T follicular helper cell (primary cell): ENCODE measurements at places on chromosomes 2 and 18.

GRCh38 chr2:186751790-186752189 is 57.9 kb downstream of the FAM171B start:
- no peak for DNase-seq

- DNase-seq, result no peak
Observed at GRCh38 chr2:68375582-68375981, 10.5 kb downstream of the PLEK start.

DNA sequence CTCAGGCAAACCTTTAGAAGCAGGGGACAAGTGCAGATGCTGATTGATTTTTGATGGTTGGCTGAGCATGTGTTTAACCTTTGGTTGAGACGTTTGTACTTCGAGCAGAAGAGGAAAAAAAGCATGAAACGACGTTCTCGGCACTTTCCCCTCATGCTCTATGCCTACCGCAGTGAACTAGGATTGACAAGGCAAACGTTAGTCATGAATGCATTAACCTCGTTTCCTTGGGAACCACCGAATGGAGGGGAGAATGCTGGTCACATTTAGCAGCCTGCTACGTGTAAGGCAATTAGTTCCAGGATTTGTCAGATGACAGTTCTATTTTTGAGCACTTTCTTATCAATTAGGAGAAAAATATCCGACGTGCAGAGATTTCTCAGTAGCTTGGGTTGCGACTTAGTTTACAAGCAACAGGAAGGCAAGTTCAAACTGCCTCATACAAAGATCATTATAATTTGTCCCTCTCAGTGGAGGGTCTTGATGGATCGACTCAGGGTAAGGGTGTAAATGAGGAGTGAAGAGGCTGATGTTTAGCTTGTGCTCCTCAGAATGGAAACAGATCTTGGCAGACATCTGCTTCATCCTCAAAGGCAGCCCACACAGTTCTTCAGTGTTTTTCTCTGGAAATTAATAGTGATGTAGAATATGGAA is 47.4 kb upstream of the GPR45 start:
- DNase-seq, result no peak

DNA sequence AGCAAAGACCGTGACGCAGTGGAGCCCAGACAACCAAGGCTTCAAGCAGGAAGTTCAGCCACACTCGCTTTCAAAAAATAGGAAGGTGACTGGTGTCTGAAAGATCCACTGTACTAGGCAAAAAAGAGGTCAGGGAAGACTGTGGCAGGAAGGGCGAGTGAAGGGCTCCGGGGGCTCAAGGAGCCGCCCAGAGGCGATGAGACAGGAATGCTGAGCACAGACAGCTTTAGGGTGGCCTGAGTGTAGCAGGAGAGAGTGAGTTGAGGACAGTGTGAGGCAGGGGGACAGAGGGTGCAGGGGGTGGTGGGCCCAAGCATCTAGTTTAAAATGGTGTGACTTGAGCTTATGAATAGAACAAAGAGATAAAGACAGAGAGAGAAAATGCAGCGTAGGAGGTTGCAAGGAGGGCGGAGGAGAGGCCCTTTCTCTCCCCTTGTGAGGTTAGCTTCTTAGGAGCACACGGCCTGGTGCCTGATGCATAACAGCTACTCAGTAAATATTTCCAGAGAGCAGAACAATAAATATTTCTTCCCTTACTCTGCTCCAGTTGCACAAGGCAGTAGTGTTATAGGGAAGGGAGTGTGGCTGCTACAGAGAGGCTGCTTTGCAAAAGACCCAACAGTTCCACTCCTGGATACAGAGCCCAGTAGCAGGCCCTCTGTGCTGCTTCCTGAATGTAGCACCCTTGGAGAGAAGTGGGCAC is 789.7 kb upstream of the RAB6C start:
- DNase-seq, result no peak
